NCI-H2227 treated with DMSO at 0.1 percent for 48 hours (cell line): ENCODE measurements at places on chromosomes 5 and 9.

DNA sequence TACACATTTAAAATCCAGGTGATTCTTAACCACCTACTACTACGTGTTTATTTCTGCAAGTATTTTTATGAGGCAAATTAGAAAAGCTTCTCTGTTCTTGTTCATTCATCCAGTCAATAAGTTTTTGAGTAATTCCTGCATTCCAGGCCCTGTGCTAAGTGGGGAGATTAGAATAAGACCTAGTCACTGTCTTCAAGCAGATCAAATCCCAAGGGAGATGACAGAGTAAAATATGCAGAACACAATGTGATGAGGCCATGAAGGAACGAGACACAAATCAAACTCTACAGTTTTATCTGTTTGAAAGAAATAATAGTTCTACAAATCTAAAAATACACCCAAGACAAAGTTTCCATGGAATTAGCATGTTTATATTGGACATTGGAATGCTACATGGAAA, 158.8 kb downstream of the CEP120 start:
- DNase-seq, result no peak

DNA sequence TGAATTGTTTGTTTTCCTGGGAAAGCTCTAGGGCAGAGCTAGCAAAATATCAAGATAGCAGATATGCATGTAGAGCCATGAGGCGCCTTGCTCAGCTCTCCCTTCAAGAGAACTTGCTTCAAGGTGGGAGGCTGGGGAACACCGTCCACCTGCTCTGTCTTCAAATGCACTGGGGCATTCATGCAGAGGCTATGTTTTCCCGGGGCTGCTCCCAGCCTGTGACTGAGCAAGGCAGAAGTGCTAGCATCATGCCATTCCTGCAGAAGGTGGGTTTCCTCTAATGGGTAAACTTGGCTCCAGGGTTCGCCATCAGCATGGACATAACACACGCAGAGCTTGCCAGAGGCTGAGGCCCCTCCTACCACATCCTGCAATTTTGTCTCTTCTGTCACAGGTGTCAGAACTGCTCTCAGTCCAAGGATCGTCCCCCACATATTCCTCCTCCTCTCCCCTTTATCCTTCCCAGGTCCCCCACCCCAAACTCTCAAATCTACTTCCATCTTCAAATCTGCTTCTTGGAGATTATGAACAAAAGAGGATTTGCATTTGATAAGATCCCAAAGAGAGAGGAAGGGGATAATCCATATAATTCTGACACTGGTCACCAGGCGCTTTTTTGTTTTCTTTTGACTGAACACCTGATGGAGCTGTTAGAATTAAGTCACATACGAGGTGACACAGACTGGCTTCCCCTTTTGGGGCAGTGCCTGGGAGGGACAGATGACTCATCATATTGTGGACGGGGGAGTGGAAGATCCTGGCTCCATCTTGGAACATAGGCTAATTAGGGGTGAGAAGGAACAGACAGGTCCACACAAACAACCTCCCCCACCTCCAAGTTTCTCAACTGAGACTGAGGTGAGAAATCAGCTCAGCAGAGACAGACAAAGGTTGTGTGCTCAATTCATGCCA, 85.0 kb upstream of the TAF11L2 start:
- no peak for DNase-seq

DNA sequence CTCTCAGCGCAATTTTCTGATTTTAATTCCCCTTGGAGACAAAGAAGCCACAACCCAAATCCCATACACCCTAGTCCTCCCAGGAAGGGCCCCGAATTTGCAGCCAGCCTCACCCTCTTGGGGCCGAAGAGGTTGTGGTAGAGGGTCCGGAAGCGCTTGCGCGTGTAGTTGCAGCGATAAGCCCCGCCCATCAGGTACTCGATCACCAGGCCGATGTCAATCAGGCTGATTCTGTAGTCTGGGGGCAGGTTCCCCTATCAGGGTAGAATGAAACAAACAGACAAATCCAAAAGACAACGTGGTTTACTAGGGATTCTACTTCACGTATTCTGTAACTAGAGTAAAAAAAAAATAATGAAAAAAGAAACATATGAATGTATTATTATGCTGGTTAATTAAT, 210.6 kb upstream of the KLF9 start:
- DNase-seq, result no peak

- no peak for DNase-seq
Measured at GRCh38 chr5:74143721-74144330, 496.7 kb downstream of the ENC1 start.

DNA sequence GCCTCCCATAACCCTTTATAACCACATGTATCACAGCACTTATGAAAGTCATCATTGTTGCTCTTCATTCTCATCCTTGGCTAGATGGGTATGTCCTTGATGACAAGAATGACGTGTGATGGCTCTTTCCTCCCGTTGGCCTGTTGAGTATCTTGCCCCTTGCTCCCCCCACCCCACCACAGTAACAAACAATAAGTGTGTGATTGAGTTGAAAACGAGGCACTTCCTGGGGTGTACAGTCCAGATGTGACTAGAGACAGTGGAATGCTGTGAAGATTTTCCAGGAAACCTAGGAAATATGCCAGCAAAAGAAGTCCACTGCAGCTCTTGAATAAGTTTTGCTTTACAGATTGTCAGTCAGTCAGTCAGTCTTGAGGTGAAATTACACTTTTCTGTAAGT, 262.5 kb downstream of the ELAVL2 start:
- DNase-seq, result no peak
